ENCODE measurements at places on chromosomes 12 and 14.

DNA sequence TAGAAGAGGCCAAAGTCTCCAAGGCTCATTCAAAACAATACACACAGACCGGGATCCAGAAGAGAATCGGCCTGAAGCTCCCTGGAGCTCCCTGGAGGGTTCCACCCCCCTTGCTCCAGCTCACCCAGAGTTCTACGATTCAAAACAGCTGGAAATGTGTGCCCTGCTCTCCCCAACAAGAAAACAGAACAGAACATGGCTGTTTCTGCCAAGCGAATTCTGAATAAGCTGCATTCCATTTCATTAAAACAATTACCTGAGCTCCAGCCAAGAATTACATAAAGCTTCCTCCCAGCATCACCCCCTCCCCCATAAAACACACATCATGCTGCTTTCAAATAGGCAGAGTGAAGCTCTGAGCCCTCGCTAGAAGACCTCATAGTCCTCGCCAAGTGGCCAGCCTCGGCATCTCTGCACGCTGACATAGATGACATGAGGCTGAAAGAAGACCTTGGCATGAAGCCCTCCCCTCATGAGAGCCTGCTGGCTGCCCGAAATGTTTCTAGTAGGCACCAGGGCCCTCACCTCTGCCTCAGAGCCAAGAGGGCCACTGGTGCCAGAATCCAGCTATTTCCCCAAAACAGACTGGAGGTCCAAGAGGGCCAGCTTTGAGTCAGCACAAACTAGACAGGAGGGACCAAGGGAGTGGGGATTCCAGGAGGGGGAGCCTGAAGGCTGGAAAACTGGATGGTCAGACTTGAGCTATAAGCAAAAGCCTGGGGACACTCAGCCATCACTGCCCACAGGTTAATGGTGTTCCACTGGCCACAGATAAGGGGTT is 8.3 kb downstream of the PXN start:
- DNase-seq, result peak; percentile 98

DNA sequence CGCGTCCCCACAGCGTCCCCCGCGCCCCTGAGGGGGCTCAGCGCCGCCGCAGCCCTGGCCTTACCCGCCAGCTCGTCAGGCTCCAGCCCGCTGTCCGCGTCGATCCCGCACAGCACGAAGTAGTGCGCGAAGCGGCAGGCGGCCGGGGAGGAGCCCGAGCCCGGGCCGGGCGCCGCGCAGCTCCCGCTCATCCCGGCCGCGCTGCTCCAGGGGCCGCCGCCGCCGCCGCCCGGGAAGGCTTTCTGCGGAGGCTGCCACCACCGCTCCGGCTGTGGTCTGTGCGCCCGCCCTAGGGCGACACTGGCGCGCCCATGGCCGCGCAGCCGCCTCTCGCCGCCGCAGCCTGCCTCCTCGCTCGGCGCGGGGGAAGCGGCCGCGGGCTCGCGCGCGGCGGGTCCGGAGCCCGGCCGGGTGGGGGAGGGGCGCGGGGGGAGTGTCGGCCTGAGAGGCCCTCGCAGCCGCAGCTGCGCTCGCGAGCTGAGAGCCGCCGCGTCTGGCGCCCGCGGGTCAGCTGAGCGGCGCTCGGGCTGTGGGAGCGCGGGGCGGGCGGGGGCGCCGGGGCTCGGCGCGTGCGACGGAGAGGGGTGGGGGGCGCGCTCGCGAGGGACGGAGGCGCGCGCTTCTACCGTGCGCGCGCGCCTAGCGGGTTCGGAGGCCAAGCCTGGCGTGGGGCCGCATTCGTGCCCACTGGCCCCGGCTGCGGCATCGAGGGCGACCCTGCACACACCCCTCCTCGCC is at the start of gene DENND5B:
TSS of gene DENND5B (minus strand) at position 495 of the 738 bp plus-strand sequence. CDS start at position 191, 304 bp downstream.
- peak; percentile 83 for DNase-seq

DNA sequence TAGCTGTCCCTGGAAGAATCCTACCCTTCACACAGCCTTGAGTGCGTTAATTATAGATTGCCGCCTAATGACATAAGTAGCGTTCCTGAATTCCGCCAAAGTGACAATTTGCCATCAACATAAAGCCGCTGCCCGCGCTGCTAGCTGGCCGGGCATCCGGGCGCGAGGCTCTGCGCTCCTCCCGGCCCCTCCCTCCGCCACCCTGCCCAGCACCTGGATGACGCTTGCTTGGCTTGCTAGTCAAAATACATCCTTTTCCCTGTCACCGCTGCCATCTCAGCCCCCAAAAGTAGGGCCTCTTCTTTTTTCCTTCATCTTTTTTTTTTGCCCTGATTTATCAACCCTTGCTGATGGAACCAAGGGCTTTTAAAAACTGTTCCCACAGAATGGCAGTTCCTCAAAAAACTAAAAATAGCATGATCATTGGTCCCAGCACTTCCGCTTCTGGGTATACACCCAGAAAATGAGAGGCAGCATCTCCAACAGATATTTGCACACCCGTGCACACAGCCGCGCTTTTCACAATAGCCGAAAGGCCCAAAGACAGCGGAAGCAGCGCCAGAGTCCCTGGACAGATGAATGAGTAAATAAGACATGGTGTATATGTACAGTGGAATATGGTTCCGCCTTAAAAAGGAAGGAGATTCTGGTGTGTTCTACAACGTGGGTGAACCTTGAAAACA is 235.2 kb downstream of the BCL11B start:
- DNase-seq, result no peak

GRCh38 chr14:97490521-97491070 is 693.4 kb downstream of the VRK1 start:
- DNase-seq, result no peak

DNA sequence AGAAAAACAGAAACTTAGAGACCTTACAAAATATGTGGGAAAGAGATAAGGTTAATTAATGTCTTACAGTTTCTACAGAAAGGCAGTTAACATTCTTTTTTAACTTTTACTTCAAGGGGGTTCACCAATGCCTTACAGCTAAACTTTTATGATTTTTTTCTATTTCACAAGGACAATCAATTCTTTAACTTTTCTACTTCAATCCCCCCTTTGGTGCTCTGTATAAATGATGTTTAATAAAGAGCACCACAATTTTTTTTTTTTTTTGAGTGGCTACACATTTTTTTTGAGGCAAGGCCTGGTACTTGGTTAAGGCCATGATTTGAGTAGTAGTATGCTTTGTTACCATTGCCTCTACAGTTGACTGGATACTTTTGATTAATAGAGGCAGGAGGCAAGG is 279.6 kb downstream of the PRKD1 start:
- no peak for DNase-seq

DNA sequence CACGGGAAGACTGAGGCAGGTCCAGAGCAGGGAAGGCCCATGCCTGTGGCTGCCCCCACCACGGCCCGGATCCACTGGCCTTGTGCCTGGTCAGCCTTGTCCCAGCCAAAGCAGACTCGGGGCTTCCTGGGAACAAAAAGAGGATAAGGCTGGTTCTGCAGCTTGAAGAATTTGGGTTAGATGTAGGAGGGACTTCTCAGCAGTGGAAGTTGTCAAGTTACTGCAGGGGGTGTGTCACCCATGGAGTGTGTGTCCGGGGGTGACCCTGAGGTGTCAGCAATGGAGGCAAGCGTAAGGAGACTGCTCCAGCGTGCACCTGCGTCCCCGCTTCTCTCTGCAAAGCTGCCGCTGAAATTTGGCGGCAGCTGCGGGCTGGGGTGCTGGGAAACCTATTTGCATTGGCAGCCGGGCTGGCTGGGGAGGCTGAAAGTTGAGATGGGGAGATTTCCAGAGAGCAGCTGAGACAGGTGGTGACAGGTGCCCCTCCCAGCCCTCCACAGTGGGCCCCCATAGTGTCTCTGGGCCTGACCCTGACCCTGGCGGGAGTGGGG is 12.5 kb upstream of the TNFAIP2 start:
- no peak for DNase-seq

DNA sequence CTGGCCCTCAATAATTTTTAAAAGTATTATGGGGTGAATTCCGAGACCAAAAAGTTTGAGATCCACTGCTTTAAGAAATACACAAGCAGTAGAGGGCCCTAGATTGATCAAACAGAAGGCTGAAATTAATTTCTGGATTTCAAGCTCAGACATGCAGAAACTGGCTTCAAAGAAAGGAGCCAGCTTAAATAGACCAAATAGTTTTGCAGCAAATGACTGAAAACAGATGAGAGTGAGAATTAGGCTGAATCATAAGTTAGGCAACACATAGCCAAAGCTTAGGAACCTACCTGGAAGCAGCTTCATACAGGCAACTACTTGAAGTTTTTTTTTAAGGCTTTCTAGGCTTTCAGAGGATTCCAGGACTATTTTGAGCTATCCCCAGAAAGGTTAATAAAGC is 12.4 kb downstream of the ATF7 start:
- DNase-seq, result no peak

DNA sequence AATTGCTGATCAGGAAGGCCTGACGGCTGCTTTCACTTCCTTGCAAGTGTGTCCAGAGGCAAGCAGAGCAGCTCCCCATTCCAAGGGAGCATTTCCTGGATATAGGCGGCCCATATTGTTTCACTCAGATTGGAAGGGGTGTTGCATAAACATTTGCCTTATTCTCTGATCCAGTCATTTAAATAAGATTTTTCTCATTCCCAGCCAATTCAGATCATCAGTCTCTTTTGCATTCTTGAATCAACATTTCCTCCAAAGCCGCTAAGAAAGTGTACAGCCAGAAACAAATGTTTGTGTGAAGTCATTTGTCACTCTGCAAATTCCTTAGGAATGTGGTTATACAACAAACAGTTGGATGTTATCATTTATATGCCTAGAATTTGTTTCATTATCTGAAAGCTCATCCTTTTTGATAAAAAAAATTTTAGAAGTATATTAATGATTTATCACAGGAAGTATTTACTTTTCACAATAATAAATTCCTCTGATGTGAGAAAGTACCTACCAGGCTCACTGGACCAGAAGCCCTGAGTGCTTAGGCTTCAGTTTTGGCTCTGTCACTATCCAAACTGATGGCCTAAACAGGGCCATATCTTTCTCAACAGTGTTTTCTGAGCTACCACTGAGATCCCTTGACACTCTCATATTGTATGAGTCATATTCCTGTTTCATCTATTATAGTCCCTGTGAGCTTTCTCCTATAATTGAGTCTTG is 379.6 kb downstream of the CCDC91 start:
- DNase-seq, result peak; percentile 38

GRCh38 chr12:93847517-93848474 is 170.6 kb downstream of the CRADD start:
- DNase-seq, result no peak

GRCh38 chr12:115000038-115000437 is 316.1 kb upstream of the TBX3 start:
- DNase-seq, result no peak

DNA sequence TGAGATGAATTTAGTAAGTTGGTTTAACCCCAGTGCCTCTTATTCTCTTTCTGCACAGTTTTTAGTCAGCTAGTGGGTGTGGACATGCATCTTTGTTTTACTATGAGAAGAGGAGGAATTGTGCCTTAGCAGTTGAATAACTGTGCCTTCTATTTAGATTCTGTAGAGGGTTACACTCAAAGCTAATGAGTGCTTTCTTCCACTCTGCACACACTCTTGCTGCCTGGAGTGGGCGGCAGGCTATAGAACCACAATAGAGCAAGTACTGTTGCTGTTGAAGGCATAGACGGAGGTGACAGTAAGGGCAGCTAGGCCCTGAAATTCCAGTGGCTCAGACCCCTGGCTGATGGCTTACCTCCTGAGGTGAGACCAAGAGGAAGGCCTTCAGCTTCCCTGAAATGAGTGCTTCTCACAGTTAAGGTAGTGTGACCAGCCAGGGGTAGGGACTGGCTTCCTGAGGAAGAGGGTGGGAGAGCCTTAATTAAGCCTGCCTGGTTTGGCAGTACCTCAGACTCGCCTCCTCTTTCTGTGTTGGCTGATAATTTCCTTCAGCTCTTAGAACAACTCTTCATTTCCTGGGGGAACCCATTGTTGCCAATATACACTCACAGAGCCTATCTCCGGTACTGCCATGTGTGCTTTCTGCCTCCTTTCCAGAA is 24.7 kb downstream of the SUSD6 start:
- DNase-seq, result no peak

DNA sequence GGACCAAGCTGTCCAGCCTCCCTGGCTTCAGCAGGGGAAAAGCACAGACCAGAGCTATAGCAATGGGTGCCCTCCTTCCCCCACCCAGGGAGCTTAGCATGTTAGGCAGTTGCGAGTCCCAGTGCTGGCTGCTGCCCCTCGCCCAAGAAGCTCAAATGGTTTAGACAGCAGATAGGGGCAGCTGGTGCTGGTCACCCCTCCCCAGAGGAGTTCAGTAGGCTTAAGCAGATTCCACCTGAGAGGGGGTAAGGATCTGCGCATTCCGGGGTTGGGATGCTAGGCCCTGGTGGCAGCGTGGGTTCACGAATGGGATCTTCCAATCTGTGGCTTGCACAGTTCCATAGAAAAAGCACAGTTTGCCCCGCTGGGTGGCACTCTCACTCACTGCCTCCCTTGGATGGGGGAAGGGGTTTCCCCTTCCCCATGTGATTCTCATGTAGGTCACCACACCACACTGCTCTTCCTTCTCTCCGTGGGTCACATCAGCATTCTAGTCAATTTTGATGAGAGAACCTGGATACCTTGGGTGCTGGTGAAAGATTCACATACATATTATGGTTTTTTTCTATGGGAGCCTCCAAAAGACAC is 665.6 kb downstream of the C12orf50 start:
- DNase-seq, result no peak

GRCh38 chr12:132491761-132492378 is 1.9 kb downstream of the FBRSL1 start:
- no peak for DNase-seq

All from MG63 (cell line).